ENCODE measurements at places on chromosomes 11 and 22.

DNA sequence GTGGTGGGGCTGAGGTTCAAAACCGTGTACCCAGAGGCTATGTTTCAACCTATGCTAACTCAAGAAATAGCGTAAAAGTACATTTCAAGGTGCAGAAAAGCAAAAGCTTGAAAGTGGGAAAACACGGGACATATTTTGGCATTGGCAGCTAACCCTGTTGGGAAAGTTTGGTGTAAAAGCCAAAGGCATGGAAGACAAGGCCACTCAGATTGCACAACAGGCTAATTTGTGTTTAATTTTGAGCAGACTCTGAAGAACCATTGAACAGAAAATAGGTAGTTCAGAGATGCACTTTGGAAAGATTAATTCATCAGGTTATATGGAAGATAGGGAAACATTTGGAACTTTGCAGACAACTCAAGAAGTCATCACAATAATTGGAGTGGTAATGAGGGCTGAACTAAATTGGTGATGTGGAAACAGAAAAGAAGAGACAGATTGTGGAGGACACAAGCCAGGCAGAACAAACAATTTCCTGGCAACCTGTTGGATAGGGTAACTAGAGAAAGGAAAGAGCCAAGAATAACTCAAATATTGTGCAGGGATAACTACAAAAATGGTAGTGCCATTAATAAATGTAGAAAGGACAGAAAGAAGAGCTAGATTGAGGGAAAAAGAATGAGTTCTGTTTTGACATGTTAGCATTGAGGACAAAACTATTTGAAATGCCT, 140.5 kb upstream of the PGR start:
- DNase-seq, result no peak

DNA sequence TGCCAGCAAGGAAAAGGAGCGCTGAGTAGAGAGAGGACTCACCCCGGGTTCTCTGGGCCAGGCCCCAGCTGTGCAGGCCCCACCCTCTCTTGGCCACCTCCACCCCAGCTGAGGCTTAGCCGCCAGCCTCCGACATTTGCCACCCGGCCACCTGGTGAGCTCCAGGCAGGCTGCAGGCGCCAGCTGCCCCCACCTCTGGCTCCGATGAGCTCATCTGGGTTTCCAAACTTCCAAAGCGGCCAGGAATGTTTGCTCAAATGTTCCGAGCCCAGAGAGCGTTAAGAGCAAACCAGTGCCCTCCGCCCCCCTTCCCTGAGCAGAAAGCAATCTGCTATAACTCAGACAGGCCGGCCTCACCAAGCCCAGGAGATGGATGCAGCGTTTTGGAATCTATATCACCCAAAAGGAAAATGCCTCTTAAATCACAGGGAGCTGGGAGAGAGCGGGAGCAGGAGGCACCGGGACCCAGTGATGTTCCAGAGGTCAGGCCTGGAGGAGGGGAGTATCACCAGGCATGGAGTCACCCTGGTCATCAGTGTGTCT, 9.1 kb upstream of the MN1 start:
- DNase-seq, result no peak

DNA sequence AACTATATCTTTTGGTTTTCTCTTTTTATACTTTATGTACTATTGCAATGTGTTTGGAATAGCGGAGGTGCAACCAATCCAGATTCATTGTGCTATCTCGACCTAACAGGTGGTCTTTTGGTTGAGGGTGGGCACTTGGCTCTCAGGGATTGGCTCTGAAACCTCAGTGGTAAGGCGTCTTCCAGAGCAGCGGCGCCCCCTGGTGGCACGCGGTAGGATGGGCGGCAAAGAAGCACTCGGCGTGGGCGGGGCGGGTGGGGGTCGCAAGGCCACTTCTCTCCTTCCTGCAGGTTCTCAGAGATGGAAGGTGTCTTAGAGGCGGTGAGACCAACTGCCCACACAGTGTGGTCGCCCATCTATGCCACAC, 19.2 kb upstream of the PLET1 start:
- DNase-seq, result peak; percentile 53

DNA sequence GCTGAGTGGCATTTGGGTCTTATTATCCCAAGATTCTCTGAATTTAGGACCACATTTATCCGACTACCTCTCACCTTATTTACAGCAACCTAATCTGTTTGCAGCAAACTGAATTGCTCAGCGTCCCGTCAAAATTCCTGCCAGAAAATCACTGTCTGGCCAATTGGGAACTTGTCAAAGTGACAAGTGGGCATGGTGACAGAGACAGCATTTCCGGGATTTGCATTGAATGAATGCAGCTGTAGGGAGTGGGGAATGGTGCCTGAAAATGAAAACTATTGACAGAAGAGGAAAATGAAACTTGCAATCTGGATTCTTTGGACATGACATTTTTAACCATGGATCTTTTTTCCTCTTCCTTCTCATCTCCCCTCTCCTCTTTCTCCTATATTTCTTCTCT, 113.8 kb downstream of the NELL1 start:
- no peak for DNase-seq

DNA sequence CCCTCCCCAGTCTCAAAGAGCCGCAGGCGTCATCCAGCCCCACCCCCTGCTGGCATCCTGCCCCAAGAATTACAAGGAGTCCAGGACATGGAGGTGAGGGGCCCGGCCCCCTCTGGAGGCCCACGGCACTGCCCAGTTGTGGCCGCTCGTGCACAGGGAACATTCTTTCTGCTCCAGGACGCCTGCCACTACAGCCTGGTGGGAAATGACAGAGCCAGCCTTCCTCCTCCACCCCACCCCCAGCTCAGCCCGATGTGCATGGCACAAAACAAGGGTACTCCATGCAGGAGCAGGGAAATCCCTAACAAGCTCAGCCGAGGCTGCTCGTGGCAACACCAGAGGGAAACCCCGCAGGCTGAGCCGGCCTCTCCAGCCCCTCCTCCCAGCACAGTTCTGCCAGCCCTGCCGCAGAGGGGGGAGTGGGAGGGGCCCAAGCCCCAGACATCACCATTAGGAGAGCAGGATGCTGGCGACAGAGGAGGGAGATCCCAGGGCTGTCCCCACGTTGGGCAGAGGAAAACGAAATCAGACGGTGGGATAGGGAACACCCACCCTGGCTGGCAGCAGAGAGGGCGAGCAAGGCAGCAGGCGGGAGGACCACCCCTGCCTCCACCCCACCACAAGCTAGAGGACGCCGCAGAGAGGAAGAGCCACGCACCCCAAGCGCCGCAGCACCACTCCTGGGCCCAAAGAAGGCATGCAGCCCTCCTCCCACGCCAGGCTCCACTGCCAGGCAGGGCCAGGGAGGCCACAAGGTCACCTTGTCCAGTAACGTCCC, 10.0 kb downstream of the IGSF9B start:
- DNase-seq, result no peak

- DNase-seq, result no peak
These were observed 42.0 kb downstream of the BLID start for GRCh38 chr11:122074022-122074421.

GRCh38 chr11:119536801-119537200, 113.8 kb upstream of the THY1 start:
- DNase-seq, result no peak

DNA sequence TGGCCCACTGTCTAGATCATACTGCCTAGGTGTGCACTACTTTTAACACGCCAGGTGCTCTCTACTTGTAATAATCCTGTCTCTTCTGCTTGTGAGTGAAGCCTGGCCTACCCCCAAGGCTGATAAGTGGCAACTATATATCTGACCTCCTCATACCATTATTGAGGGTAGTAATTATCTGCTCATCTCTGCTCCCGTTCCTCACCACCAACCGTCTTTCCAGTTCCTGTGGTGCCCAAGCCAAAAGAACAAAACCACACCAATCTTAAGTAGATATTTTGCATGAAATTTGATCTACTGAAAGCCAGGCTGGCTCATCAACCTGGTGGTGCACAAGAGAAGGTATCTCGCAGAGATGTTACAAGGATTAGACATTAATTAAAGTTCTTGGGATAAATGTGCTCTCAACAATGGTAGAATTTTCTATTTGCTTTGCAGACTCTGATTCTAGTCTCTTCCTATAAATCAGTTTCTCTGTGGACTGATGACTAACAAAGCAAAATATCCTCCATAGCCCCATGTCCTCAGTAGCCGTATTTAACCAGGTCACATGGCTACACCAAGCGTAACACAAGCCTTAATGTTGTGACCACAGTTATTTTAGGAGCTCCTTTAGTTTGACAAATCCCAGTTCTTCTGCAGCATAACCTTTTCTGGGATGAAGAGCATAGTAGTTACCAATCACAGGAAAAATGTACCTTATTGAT, 267.2 kb downstream of the NTM start:
- DNase-seq, result no peak

DNA sequence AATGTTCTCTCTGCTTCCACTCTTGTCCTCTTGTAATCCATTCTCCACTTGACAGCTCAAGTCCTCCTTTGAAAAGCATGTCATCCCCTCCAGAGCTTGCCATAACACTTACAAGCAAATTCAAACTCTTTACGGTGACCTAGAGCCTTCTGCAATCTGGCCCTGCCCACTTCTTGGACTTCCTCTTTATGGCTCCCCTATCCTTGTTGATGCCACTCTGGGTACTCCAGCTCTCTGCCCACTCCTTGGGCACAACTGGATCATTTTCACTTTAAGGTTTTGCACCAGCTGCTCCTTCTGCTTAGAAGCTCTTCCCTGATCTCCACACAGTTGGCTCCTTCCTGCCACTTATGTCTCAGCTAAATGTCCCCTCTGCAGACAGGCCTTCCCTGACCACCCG, 217.9 kb downstream of the DSCAML1 start:
- no peak for DNase-seq

- no peak for DNase-seq
These were observed 86.8 kb upstream of the TIMP3 start for GRCh38 chr22:32714458-32715430.

- DNase-seq, result no peak
These were observed 1261.4 kb upstream of the TENM4 start for GRCh38 chr11:80702264-80702663.

GRCh38 chr22:22667966-22668880, 23.8 kb downstream of the GGTLC2 start:
- DNase-seq, result no peak

DNA sequence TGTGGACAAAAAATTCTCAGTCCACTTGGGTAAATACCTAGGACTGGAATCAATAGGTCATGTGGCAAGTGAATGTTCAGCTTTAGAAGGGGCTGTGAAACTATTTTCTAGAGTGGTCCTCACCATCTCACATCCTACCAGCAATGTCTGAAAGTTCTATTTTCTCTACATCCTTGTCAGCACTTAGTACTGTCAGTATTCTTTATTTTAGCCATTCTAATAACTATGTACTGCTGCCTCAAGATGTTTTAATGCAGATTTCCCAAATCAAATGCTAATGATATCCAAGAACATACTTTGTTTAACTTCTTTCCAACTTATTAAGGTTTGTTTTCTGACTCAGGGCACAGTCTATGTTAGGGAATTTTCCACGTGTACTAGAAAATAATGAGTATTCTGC, 317.0 kb downstream of the BRD1 start:
- no peak for DNase-seq

- no peak for DNase-seq
These were observed 50.3 kb upstream of the TCF20 start for GRCh38 chr22:42320443-42321416.

DNA sequence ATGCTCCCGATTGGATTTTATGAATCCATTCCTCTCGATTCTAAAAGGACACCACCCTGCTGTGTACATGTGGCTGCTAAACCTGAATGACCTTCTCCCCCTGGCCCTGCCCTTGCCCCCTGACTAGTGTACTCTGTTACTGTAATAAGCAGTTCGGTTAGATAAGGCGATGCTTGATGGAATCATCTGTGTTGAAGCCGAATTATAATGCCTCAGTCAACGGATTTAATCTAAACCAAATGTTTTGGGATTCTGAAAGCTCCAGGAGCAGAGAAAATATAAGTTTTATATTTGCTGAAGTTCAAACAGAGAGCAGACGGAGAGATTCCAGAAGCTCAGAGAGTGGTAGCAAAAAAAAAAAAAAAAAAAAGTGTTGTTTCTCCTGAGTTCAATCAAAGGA, 275.4 kb upstream of the MPPED2 start:
- no peak for DNase-seq

DNA sequence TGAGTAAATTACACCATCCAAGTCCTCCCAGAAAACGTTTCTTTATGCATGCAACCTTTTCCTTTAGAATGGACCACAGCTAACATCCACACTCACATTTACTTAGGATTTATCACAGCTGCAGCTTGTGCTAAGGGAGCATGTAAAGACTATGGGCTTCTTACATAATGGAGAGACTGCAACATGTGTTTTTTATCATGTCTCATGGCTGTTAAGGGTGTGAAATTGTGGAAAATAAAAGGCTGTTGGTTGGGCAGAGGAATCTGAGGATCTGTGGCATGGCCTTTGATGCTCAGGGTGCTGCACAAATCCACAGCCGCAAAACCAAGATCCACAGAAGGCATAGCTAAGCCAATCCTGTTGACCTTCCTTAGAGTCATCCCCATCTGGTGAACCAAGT, 112.0 kb upstream of the MTNR1B start:
- DNase-seq, result no peak

DNA sequence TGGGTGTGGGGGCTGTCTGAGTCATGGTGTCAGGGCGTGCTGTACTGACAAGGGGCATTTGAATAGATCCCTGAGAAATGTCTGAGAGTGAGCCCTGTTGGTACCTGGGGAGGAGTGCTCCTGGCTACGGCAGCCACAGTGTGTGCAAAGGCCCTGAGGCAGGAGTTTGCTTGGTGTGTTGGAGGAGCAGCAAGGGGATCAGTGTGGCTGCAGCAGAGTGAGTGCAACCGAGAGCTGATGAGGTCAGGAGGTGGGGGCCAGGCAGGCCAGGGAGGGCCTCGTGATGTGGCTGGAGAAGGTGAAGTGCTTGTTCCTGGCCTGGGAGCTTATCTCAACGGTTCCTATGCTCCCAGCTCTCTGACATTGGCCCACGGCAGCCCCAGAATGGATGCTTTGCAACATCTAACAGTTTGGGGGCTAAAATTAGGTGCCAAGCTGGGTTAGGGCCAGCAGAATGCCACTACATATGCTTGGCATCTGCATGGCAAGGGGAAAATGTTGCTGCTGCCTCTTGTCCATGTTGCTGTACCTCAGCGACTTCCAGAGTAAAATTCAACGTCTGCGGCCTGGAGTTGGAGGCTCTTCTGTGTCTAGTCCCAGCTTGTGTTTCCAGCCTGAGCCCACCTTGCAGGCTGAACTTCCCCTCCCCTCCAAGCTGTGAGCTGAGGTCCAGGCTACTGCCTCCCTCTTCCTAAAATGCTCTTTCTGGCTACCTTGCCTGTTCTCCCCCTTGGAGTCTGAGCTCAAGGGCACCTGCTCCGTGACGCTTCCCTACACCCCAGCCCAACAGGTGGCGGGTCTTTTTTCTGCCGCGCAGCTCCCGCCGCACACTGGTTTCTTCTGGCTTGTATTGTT, 48.2 kb upstream of the MYEOV start:
- no peak for DNase-seq
